ENCODE measurements at places on chromosomes 2 and 18.
A peak's percentile ranks its signal among the peaks of the same experiment; 100 is the strongest.

- no peak for DNase-seq
Measured at GRCh38 chr18:10279905-10280644, 174.4 kb upstream of the APCDD1 start.

DNA sequence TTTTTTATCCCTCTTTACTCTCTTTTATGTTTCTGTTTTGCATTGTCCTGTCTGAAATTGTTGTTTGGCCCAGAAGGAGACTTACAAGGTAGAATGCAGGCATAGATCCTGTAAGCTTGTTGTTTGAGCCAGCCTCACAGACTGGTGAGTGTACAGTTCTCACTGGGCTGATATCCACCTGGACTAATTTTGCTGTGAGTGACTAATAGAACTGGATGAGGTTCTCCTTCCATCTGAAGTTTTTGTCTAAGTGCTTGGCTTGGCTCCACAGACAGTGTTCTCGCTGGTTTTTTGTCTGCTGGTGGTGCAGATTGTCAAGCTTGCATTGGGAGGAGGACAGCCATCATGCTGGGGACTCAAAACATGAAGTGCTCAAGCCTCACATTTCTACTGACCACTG, 495.7 kb downstream of the TSN start:
- DNase-seq: no peak

DNA sequence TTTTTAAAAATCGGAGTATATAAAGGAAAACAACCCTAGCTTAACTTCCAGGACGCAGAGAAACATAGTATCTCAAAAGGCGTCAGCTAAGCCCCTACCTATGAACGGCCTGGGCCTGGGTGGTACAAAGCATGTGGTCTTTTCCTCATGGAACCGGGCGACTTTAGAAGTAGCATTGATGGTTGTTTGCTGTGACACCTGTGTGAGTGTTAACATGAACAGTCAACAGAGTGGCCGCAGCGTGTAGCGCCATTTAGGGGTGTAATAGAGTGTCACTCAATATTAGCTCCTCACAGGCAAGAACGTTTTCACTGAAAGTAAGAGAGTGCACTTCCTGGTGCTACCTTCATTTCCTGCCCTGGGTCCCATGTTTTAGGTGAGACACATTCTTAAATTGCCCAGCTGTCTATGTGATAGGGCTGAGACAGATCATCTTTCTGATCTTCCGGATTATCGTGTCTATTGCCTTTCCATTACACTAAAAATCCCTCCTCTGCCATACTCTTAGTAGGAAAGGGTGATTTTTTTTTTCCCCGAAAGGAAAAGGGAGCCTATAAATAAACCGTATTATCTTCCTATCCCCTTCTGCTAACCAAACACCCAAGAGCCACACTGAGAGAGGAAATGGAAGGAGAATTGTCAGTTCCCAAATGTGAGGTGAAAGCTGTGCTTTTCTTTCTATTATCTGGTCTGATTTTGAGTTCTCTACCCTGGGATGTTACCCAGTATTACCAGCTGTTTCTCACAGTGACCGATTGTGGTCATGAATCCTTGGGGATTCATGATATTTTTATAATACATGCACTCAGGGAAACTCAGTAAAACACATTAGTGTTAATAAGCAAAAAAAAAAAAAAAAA, 1.3 kb downstream of the GORASP2 start:
- DNase-seq: peak; percentile 37

DNA sequence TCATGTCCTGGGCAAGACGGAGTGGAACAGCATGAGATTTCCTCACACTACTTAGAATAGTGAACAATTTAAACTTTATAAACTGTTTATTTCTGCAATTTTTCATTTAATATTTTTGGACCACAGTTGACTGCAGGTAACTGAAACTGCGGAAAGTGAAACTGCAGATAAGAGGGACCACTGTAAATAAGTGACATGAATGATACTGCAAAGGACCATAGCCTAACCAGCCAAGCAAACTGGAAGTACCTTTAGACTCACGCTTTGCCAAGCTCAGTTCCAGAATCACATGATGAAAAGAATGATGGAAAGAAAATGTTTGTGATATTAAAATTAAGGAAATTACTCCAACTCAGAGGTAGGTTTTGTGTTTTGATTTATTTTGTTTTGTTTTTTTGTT, 94.6 kb upstream of the ITGA4 start:
- DNase-seq: no peak

- DNase-seq: no peak
Measured at GRCh38 chr2:221554769-221555493, 17.2 kb downstream of the EPHA4 start.

- no peak for DNase-seq
Measured at GRCh38 chr2:17476064-17476463, 42.2 kb downstream of the RAD51AP2 start.

- DNase-seq: no peak
Measured at GRCh38 chr2:8178911-8179310, 502.9 kb upstream of the ID2 start.

- no peak for DNase-seq
Measured at GRCh38 chr2:159795841-159796690, 1.9 kb downstream of the CD302 start.

- DNase-seq: no peak
Measured at GRCh38 chr2:158712791-158713522, 82.2 kb upstream of the DAPL1 start.

GRCh38 chr18:71130351-71130750, 841.5 kb downstream of the SOCS6 start:
- no peak for DNase-seq

- DNase-seq: no peak
Measured at GRCh38 chr2:33287507-33288005, 188.9 kb upstream of the RASGRP3 start.

GRCh38 chr18:10121786-10122515, 208.1 kb downstream of the VAPA start:
- DNase-seq: no peak

DNA sequence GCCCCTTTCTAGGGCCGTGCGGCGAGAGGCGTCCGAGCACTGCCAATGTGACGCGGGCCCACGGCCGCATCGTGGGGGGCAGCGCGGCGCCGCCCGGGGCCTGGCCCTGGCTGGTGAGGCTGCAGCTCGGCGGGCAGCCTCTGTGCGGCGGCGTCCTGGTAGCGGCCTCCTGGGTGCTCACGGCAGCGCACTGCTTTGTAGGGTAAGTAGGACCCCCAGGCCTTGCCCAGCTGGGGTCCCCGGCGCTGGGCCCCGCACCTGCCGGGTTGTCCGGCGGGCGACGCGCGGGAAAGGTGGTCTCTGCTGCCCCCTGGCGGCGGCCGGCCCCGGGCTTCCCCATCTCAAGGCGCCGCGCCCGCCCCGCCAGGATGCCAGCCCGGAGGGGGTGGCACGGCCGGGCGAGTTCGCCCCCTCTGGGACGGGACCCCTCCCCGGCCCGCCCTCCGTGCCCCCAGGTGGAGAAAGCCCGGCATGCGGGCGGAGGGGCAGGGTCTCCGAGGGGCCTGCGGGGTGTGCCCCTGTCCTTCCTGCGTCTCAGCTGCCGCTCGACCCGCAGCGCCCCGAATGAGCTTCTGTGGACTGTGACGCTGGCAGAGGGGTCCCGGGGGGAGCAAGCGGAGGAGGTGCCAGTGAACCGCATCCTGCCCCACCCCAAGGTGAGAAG, 1.9 kb downstream of the PRSS56 start:
- peak; percentile 61 for DNase-seq

GRCh38 chr2:227973241-227973640, 101.8 kb downstream of the DAW1 start:
- DNase-seq: no peak

- no peak for DNase-seq
Measured at GRCh38 chr2:235218486-235218907, 266.7 kb downstream of the SH3BP4 start.

GRCh38 chr2:1846046-1847015, 102.0 kb upstream of the PXDN start:
- no peak for DNase-seq

GRCh38 chr2:159217676-159218075, 68.8 kb downstream of the WDSUB1 start:
- no peak for DNase-seq

DNA sequence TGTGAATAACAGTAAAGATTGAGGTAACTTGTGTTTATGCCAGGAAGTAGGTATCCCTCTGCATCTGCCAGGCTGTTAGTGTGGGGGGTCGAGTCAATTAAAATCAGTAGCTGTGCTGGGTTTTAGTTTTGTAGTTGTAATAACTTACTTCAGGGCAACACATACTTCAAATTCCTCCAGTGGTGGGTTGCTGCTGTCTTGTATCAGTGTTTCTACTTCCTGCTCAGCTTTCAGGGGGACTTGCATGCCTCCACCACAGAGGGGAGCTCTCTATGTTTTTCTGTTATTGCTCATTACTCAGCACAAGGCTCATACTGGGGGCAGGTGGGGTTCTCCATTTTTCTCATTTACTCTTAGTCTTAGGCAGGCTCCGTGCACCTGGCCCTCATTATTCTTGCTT, 136.8 kb downstream of the CAPN13 start:
- DNase-seq: no peak

GRCh38 chr2:99085421-99085820, 56.1 kb upstream of the C2orf15 start:
- DNase-seq: no peak

- DNase-seq: no peak
Measured at GRCh38 chr18:44786257-44786656, 105.6 kb downstream of the SETBP1 start.

DNA sequence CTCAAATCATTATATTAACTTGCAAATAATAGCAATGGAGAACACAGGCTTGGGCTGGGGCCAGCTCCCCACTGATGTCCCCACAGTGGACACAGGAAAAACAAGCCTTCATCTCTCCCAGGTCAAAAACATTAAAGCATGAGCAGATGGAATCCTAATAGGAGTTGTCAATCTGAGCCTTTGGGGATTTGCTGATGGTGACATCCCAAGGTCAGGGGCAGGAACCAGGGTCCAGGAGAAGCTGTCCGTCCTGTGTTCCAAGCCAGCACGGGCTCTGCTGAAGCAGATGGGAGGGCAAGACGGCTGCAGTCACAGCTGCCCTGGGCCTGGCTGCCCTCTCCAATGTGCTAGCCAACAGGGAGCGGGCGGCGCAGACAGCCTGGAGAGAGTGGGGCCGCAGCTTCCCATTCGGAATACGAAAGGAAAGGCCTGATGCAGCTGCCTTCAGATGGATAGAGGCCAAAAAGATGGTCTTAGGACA, 135.5 kb downstream of the NDUFA10 start:
- DNase-seq: no peak

DNA sequence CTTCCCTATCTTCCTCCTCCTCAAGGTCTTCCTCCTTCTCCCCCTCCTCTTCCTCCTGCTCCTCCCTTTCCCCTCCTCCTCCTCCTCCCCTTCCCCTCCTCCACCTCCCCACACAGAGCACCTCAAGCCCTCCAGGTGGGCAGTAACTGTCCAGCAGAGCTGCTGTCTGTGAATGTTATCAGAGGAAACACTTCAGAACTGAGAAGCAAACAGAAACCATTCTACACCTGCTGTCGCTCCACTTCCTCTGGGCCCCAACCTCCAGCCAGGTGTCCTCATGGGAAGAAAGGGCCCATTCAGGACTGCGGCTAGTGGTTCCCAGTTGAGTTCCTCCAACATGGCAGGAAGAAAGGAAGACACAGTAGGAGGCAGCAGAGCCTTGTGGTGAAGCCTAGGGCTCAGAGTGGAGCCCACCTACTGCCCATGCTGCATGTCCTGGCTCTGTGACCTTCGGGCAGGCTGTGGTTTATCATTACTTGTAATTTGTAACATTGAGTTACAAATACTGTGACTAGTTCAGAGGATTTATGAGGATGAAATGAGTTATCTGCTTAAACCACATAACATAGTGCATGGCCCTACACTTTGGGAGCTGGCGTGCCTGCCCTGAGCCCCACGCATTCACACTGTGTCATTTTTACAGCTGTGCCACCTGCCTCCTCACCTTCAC, 165.9 kb upstream of the ID2 start:
- no peak for DNase-seq

- DNase-seq: no peak
Measured at GRCh38 chr2:42793334-42794270, 1.2 kb upstream of the HAAO start.

DNA sequence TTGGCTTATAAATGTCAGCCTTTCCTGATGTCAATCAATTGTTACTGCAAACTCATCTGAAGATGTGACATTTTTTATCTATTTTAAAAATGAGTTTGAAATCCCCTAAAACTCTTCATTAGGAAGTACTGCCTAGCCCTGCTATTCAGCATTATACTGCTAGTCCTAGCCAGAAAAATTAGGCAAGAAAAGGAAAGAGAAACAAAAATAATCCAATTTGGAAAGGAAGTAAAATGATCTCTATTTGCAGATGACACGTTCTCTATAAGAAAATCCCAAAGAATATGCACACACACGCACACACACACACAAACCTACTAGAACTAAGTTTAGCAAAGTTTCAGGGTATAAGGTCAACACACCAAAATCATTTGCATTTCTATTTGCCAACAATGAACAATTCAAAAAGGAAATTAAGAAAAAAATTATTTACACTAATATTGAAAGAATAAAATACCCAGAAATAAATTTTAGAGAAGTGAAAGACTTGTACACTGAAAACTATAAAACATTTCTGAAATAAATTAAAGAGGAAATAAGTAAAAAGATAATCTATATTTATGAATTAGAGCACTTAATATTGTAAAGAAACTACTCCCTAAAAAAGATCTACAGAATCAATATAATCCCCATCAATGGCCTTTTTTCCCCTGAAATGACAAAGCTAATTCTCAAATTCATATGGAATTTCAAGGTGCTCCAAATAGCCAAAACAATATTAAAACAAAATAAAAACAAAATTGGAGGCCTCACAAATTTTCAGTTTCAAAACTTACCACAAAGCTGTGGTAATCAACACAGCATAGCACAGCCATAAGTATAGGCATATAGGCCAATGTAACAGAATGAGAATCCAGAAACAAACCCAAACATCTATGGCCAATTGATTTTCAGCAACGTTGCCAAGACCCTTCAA, 433.7 kb upstream of the TRIB2 start:
- DNase-seq: no peak

GRCh38 chr18:23539911-23540525, 36.7 kb downstream of the RMC1 start:
- no peak for DNase-seq

GRCh38 chr2:102434655-102435381, 11.9 kb downstream of the IL18RAP start:
- DNase-seq: no peak

DNA sequence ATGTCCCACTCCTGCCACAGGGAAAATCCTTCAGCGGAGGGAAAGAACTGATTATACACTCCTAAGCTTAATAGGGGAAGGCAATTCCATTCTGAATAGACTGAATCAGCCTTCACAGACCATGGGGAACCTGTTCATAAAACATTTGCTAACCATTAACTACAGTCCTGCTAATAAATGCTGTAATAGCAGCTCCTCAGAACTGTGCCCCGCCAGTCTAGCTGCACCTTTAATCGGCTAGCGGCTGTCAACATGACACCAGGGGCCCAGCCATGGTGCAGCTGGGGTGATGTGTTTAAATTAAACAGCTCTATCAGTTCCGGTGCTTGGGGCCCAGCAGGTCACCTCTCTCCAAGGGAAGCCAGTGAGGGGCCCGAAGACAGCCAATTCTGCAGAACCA, 77.8 kb downstream of the GALNT14 start:
- no peak for DNase-seq

GRCh38 chr2:107094450-107094986, 208.6 kb upstream of the ST6GAL2 start:
- DNase-seq: no peak

- no peak for DNase-seq
Measured at GRCh38 chr18:57210716-57211411, 64.0 kb downstream of the BOD1L2 start.
